ENCODE measurements at places on chromosomes 4 and X.
A peak's percentile ranks its signal among the peaks of the same experiment; 100 is the strongest.

- DNase-seq, result no peak
These were observed 700.6 kb upstream of the PITX2 start for GRCh38 chr4:111323496-111323895.

GRCh38 chrX:41289095-41289494 lies 44.9 kb upstream of the DDX3X start:
- no peak for DNase-seq

GRCh38 chr4:143184217-143184502 lies 557 bp upstream of the USP38 start:
- DNase-seq, result peak; percentile 37

- DNase-seq, result no peak
These were observed 105.1 kb upstream of the ARHGAP24 start for GRCh38 chr4:85369703-85370380.

GRCh38 chr4:82718162-82718940 lies 80.2 kb downstream of the SCD5 start:
- no peak for DNase-seq

GRCh38 chr4:182968917-182969650 lies 51.9 kb upstream of the DCTD start:
- DNase-seq, result no peak

- no peak for DNase-seq
These were observed 391.3 kb downstream of the PPP1R2C start for GRCh38 chrX:42386681-42387080.

DNA sequence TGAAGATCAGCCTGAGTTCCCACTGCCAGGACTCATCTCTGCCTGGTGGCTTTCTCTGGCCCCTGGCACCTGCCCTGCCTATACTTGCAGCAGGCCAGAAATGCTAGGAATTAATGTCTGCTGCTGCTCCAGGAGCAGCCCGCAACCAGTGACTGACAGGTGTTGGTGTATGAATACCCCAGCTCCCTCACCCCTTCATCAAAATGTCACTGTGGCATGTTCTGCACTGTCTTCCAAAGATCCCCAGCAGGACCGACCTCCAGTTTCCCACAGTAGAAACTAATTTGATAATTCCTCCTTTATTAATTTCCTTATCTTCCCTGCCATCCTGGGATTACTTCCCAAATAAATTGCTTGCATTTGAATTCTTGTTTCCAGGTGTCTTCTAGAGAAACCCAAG lies 425.4 kb downstream of the BCOR start:
- no peak for DNase-seq

DNA sequence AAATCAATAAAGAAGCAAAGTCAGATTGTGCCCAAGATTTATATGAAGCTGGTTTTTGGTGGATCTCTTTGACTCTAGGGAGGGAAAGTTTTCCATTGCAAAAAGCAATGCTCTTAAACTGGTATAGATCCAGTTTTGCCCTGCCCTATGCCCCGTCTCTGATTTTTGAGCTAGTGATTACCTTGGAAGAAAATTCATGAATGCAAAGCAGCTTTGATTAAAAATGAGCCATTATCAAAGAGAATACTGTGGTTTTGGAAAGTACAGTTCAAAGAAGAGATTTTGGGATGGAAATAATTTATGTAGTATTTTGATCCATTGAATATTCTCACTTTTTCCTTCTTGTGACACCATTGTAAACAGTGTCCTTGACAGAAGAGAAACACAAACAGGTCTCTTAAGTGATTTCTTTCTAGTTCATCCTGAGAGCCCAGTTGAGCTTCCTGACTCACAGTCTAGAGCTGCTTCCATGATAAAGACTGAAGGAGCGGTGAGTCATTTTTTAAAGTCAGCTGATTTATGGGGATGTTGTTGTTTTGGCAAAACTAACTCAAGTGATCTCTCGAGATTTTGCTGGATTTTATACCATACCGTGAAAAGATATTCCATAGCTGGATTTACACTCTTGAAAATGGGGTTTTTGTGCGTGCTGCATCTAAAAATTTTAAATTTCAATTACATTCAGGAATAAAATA lies 76.7 kb downstream of the AFF1 start:
- no peak for DNase-seq

GRCh38 chr4:1711055-1711570 lies 1.0 kb downstream of the SLBP start:
- DNase-seq, result no peak

DNA sequence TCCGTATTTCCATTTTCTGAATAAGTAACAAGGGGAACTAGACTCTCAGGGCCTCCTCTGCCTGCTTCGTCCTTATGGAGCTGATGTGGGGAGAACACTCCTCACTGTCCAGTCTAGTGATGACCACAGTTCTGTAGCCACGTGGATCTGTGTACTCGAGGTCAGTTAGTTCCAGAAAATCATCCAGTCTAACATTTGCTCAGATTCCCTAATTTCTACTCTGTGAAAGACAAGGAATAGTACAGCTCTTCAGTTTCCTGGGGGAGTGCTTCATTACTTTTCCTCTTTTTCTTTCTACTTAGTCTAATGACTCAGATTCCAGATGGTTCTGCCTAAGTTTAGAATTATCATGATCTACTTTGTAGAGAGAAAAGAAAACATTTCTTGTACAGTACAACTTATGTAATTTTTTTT lies 82.6 kb downstream of the SORBS2 start:
- DNase-seq, result no peak

DNA sequence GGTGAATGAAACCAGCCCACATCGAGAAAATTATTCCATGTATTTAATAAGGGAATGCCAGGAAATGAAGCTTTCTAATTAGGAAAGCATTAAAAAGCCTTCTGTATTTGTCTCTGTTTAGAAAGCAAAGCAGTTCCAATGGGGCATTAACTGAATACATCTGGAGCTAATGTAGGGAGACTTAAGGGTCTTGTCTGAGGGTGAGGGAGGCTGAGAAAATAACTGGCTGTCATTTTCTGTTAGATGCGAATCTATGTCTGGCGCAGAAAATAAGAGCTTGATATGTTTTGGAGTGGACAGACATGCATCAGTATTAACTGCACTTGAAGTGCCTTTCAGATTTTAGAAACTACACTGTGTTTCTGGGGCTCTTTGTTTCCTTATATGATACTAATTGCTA lies 111.3 kb downstream of the KLHL8 start:
- DNase-seq, result no peak

Measured in NCI-H2081 (cell line).